ENCODE measurements at places on chromosomes 4 and X.

- no peak for DNase-seq
These were observed 176.4 kb downstream of the ADGRA3 start for GRCh38 chr4:22339491-22339890.

DNA sequence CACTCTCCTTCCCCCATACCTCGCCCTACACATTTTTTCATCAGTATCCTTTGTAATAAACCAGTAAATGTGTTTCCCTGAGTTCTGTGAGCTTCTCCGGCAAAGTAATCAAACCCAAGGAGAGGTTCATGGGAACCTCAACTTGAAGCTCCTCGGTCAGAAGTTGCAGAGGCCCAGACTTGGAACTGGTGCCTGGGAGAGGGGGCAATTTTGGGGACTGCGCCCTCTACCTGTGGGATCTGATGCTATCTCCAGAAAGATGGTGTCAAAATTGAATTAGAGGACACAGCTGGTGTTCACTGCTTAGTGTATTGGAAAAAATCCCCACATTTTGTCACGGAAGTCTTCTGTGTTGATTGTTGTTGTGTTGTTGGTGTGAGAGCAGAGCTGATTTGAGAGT is 70.6 kb downstream of the ATP11C start:
- no peak for DNase-seq

GRCh38 chrX:47573341-47574075 is 8.7 kb upstream of the TIMP1 start:
- no peak for DNase-seq

DNA sequence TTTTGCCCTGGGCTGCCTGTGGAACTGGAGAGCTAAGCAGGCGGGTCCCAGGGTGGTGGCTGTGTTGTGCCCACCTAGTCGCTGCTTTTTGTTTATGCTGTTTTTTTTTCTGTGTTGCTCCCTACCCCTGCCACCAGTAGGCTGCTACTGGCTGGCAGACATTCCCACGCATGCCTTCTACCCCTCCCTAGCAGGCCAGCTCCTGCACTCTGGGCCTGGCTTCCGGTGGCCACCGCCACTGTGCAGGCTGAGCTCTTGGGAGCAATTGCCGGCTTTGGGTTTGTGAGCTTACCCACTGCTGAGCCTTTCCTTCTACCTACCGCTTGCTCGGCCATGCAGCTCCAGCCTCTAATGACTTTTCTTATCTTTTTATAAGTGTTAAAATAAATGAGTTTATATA is 57.6 kb downstream of the RBM46 start:
- DNase-seq, result no peak

- no peak for DNase-seq
These were observed 35.1 kb downstream of the CYTL1 start for GRCh38 chr4:4984186-4984585.

DNA sequence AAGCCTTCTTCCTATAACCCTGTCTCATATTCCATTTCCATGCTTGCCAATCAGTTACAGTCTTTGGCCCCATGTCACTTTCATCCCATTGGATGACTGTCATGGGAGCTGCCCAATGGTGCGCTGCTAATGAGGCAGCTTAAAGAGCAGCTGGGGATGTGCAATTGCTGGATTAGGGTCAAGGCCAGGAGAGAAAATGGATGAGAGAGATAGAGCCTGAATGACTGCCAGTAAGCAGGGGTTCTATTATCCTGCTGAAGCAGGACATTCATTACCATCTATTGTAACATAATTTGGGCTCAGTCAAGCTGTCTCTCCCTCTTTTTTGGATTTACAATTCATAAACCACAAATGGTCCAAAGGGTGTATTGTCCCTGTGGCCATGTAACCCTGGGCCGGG is 909.0 kb downstream of the CENPC start:
- no peak for DNase-seq

DNA sequence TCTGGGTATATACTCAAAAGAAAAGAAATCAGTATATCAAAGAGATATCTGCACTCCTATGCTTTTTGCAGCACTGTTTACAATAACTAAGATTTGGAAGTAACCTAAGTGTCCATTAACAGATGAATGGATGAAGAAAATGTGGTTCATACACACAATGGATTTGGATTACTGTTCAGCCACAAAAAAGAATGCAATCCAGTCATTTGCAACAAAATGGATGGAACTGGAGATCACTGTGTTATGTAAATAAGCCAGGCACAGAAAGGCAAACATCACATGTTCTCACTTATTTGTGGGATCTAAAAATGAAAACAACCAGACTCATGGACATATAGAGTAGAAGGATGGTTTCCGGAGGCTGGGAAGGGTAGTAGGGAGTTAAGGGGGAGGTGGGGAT is 17.6 kb upstream of the NXT2 start:
- DNase-seq, result no peak

GRCh38 chrX:123976706-123977316 is 15.3 kb downstream of the STAG2 start:
- no peak for DNase-seq

GRCh38 chr4:39023059-39023458 is 9.2 kb downstream of the TMEM156 start:
- no peak for DNase-seq

GRCh38 chrX:38654302-38654701 is 93.0 kb downstream of the TSPAN7 start:
- DNase-seq, result no peak

- DNase-seq, result no peak
These were observed 118.7 kb upstream of the AP1S2 start for GRCh38 chrX:15973299-15973698.

GRCh38 chr4:115054836-115055235 is 58.6 kb downstream of the NDST4 start:
- no peak for DNase-seq

GRCh38 chrX:22314692-22315091 is 42.0 kb downstream of the CBLL2 start:
- no peak for DNase-seq

- no peak for DNase-seq
These were observed 475.6 kb downstream of the PCDH10 start for GRCh38 chr4:133624744-133625143.

DNA sequence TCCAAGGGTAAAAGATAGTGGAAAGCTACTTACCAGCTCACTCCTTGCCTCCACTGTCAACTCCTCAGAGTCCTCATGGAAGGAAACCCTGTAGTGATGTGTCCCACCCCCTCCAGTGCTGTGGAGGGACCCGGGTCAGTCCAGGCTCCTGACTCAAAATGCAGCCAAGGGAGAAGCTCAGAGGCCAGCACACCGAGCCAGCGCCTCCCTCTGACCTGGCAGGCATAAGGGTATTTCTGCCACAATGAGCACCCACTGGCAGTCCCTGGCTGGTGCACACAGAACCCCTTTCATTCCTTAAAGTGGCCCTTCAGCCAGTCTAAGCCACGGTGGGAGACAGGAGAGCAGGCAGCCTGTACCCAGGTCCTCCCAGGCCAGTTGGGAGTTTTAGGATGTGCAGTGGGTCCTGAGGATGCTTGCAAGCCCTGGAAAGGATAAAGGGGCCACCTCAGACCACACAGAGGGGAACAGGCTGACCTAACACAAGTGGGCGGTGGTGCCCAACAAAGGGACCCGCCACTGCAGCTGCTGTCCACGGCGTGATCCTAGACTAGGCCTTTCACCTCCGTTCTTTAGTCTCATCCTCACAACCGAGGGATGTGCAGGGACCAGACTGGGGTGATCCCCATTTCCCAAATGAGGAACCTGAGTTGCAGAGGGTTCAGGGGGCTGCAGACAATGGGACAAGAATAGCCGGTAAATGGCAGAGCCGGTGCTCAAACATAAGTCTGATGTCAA is 5.7 kb downstream of the JAKMIP1 start:
- DNase-seq, result no peak

GRCh38 chrX:13742397-13743176 is 8.0 kb downstream of the OFD1 start:
- DNase-seq, result no peak

- no peak for DNase-seq
These were observed 12.9 kb downstream of the TMEM131L start for GRCh38 chr4:153479101-153479500.

DNA sequence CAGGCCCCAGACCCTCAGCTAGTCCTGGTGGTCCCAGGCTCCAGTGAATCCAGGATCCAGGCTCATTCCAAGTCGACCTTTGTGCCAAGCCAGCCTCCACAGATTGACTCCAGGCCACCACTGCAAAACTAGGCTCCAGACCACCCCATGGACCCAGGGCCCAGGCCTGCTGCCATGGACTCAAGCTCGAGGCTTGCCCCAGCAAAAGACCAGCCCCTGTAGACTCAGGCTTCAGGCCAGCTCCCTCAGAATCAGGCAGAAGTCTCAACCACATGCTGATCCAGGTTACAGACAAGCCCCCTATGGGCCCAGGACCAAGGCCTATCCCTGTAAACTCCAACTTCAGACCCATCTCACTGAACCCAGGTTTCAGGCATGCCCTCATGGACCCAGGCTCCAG is 692.4 kb downstream of the PCDH19 start:
- DNase-seq, result no peak

GRCh38 chrX:74467656-74468055 is 46.4 kb downstream of the SLC16A2 start:
- DNase-seq, result no peak

GRCh38 chr4:126241634-126242033 is 926.9 kb downstream of the FAT4 start:
- no peak for DNase-seq

DNA sequence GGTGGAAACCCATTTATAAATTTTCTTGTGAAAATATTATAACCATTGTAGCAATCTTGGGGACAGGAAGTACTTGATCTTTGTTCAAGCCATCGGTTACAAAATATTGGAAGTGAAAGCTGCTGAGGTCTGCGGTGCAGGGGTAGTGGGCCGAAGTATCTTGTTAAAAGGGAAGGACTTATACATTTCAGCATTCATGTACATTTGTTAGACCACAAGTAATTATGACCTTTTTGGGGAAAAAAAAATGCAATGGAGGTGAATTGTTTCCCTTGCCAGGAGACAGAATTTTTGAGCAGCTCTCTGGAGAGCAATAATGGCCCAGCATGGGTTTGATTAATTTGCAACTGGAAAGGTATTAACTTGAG is 121.3 kb downstream of the EGF start:
- no peak for DNase-seq

DNA sequence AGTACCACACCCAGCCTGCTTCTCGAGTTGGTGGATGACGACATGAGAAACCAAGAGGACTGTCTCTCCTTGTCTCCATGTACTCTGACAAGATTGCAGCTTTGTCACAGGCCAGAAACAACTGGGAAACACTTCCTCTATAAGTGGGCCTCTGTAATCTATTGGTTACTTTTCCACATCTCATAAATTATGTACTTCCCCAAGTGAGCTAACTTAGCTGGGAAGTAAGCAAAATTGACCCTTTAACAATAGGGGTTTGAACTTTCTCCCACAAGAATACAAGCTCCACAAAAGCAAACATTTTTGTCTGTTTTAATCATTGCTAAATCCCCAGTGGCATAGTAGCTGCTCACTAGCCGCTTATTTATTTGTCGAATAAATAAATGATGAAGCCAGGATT is 14.1 kb upstream of the USO1 start:
- DNase-seq, result no peak

GRCh38 chr4:2643555-2643954 is 107.1 kb downstream of the FAM193A start:
- DNase-seq, result no peak

- DNase-seq, result no peak
These were observed 20.4 kb upstream of the WWC2 start for GRCh38 chr4:183078634-183079033.

GRCh38 chrX:84336646-84337045 is 148.6 kb upstream of the RPS6KA6 start:
- no peak for DNase-seq

- DNase-seq, result no peak
These were observed 177.8 kb upstream of the GK2 start for GRCh38 chr4:79585834-79586233.

DNA sequence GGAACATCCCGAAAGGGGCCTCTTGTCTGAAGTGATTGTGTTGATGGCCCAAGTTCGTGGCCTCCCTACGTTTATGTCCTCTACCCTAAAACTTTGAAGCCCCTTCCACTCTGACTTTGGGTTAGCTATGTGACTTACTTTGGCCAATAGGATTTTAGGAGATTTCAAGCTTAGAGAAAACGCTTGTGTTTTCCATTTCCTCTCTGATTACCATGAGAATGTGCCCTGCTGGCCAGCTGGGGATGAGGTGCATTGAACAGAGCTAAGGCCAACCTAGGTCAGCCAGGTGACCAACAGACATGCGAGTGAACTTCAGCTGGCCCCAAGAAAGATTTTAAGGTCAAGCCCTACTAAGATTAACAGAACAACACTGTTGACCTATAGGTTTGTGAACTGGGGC is 82.4 kb downstream of the SLC2A9 start:
- no peak for DNase-seq

DNA sequence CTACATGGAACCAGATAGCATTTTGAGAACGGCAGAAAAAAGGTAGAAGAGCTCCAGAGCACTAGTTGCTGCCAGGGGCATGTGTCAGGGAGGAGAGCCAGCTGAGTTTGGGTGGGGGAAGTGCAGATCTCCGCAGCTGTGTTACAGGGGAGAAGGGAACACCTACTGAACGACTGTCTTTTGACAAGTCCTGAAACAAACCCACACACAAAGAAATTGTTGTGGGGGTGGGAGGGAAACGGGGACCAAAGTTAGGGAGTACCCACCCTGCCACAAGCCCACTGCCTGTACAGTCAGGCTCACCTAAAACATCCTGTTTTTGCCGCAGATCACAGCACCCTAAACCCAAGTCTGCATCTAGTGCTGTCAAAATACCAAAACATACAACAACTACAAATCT is 55.5 kb downstream of the LEF1 start:
- peak; percentile 36 for DNase-seq

DNA sequence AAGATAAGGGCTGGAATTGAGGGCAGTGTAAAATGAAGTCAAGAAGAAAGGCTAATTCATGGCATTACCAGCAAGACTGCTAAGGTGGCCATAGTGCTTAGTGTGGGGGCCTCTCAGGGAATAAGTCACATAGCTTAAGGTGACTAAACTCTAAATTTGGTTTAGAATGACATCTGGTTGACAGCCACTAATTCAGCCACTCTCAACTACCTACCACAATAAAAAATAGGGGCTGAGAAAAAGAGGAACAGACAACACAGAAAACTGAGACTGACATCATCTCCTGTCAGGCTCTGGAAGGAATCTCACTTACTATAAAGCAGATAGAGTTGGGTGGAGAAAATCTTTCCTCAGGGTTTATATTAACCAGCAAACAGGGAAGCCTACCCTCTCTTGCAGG is 96.9 kb downstream of the CHRDL1 start:
- no peak for DNase-seq

- no peak for DNase-seq
These were observed 558.5 kb upstream of the DIAPH2 start for GRCh38 chrX:96126182-96126581.

- DNase-seq, result no peak
These were observed 62.7 kb downstream of the PRPS1 start for GRCh38 chrX:107691024-107691448.

- no peak for DNase-seq
These were observed 34.9 kb upstream of the CRMP1 start for GRCh38 chr4:5927747-5928146.

DNA sequence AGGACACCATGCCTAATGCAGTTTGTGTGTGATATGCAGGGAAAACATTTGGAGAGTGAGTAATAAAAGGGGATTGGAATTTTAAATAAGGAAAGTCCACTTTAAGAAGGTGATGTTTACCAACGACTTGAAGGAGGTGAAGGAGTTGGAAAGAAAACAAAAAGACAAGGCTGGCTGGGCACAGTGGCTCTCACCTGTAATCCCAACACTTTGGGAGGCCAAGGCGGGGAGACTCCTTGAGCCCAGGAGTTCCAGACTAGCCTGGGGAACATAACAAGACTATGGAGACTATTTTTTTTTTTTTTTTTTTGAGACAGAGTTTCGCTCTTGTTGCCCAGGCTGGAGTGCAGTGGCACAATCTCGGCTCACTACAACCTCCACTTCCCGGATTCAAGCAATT is 11.0 kb downstream of the NDUFB11 start:
- DNase-seq, result no peak

GRCh38 chr4:33268776-33269175 is 2548.6 kb downstream of the PCDH7 start:
- no peak for DNase-seq
